ENCODE measurements at places on chromosomes 11 and 22. TPM values are rescaled to one million over a fixed set of nuclear protein-coding genes. Genes with fewer than 3 reads are reported as not detected.

The KLHL35 gene
- 0.48 TPM for polyA plus RNA-seq

The OR52E5 gene
- polyA plus RNA-seq, result not detected

The FREY1 gene
- polyA plus RNA-seq, result not detected

The VPREB3 gene
- polyA plus RNA-seq, result 1,371 TPM

The LIF gene
- polyA plus RNA-seq, result not detected

The PGA5 gene
- polyA plus RNA-seq, result not detected

The APOC3 gene
- polyA plus RNA-seq, result not detected

The POTEH gene
- polyA plus RNA-seq, result not detected

- no peak within 1 kb of the TSS for H3K27ac ChIP-seq
- no peak for DNase-seq
Observed at GRCh38 chr11:127000291-127000968, at the start of gene KIRREL3. TSS of gene KIRREL3 (minus strand) at chr11:127000770.

DNA sequence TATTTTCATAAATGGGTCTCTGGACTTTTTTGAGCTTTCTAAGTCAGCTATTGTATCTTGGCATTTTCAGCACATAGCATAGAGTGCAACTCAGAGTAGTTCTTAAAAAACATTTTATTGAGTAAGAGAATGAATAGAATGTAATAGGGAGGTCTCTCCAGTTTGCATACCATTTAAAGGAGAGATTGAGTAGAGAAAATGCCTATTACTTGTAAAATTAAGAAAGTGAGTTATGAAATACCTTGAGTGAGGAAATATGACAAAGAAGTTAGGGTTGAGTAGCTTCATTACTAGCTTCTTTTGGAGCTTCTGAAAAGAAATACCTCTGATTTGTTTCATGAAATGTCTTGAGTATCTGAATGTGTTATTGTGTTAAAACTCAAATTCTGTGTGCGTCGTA is 140.0 kb downstream of the AASDHPPT start:
- no peaks in the 10 kb centered on the region for H3K36me3 ChIP-seq
- H3K27ac ChIP-seq, result no peak overlapping the region
- H3K4me3 ChIP-seq, result no peak overlapping the region
- no peaks in the 10 kb centered on the region for H3K4me1 ChIP-seq
- no peak for DNase-seq

GRCh38 chr22:41557401-41558240 is 3.2 kb upstream of the CSDC2 start:
- DNase-seq, result no peak
- peaks cover 17% of the 10 kb centered on the region for H3K27me3 ChIP-seq
- H3K27ac ChIP-seq, result no peak overlapping the region
- H3K36me3 ChIP-seq, result no peaks in the 10 kb centered on the region
- no peak overlapping the region for H3K4me3 ChIP-seq

GRCh38 chr11:124075841-124076651 is 34.9 kb upstream of the OR10G7 start:
- H3K27ac ChIP-seq, result peak overlapping the region; percentile 30
- peaks cover 32% of the 10 kb centered on the region for H3K27me3 ChIP-seq
- no peak for DNase-seq
- peaks cover 12% of the 10 kb centered on the region for H3K4me1 ChIP-seq
- no peaks in the 10 kb centered on the region for H3K36me3 ChIP-seq
- H3K4me3 ChIP-seq, result peak overlapping the region; percentile 69

- H3K27ac ChIP-seq, result no peak overlapping the region
- no peak for DNase-seq
- no peaks in the 10 kb centered on the region for H3K36me3 ChIP-seq
- no peaks in the 10 kb centered on the region for H3K27me3 ChIP-seq
- H3K4me3 ChIP-seq, result no peak overlapping the region
Observed at GRCh38 chr22:30420347-30421125, 5.0 kb upstream of the MTFP1 start.

GRCh38 chr11:41010361-41011050 is 448.9 kb downstream of the LRRC4C start:
- DNase-seq, result no peak
- H3K27ac ChIP-seq, result no peak overlapping the region
- H3K4me1 ChIP-seq, result no peaks in the 10 kb centered on the region
- no peaks in the 10 kb centered on the region for H3K36me3 ChIP-seq
- no peak overlapping the region for H3K4me3 ChIP-seq

- no peaks in the 10 kb centered on the region for H3K27me3 ChIP-seq
- no peaks in the 10 kb centered on the region for H3K4me1 ChIP-seq
- no peak for DNase-seq
- no peak overlapping the region for H3K4me3 ChIP-seq
- no peaks in the 10 kb centered on the region for H3K36me3 ChIP-seq
Observed at GRCh38 chr11:56183459-56183858, 7.0 kb downstream of the OR5J2 start.

DNA sequence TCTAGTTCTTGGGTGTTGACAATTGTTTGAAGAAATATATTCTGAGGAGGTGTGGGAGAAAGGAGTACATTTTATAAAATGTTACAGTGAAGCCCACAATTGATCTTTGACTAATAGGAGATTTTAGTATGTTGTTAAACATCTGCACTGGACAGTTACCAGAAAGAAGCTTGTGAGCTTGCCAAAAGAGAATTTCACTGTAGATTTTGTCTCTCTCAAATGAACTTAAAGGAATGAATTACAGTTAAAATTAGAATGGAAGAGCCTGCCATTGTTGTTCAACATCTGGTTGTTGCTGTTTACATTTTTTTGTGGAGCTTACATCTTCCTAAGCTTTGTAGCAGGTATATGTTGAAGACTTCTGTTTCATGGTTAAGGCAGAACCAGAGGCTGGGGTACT is 620.5 kb upstream of the CCDC179 start:
- H3K4me3 ChIP-seq, result no peak overlapping the region
- H3K27ac ChIP-seq, result no peak overlapping the region
- DNase-seq, result no peak
- H3K4me1 ChIP-seq, result no peaks in the 10 kb centered on the region

DNA sequence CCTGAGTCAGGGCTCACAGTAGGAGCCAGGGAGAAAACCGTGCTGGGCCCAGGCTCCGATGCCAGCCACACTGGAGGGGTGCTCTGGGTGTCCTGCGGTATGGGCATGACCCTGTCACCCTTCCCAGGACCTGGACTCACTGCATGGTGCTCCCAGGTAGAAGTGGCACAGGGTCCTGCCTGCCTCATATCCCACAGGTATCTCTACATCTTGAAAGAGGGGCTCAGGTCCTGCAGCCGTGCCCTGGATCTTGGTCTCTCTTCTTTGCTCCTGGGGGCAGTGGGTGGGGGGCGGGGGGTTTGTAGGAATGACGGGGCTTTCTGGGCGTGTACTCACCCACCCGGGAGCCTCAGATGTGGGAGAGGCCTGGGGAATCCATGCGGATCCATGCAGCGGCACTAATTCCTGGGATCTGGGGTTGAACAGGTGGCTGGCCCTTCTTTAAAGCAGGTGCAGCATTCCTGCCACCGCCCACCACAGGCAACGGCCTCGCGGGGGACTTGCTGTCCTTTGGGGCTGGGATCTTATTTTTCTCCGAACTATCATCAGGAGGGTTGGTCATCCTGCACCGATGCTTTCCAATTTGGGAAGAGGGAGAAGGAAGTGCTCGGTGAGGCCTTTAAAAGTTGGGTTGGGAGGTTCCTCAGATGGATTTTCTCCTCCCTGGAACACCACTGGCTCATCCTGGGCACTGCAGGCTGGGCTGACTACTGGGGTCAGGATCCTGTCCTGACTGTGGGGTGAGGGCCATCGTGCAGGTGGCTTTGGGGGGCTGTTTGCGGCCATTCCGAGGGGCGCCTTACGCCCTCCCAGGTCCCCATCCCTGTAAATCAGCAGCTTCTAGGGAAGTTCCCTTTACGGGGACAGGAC is 886.4 kb downstream of the BRD1 start:
- no peaks in the 10 kb centered on the region for H3K4me1 ChIP-seq
- H3K27ac ChIP-seq, result no peak overlapping the region
- H3K27me3 ChIP-seq, result no peaks in the 10 kb centered on the region
- H3K4me3 ChIP-seq, result no peak overlapping the region

- peaks cover 13% of the 10 kb centered on the region for H3K27me3 ChIP-seq
- no peaks in the 10 kb centered on the region for H3K36me3 ChIP-seq
- H3K27ac ChIP-seq, result no peak overlapping the region
Observed at GRCh38 chr11:83302151-83302550, 16.0 kb upstream of the CCDC90B start.

GRCh38 chr11:22197139-22198005 is 4.5 kb downstream of the ANO5 start:
- peaks cover 25% of the 10 kb centered on the region for H3K27me3 ChIP-seq
- H3K27ac ChIP-seq, result no peak overlapping the region
- no peak overlapping the region for H3K4me3 ChIP-seq

All from naive B cell (primary cell).